NAMALWA (cell line): ENCODE measurements at places on chromosomes 6 and 20.

- DNase-seq, result no peak
Observed at GRCh38 chr6:47363736-47364135, 54.0 kb upstream of the TNFRSF21 start.

- DNase-seq, result no peak
Observed at GRCh38 chr6:875012-875411, 182.1 kb upstream of the EXOC2 start.

- DNase-seq, result no peak
Observed at GRCh38 chr6:151493161-151493803, 535 bp upstream of the CCDC170 start.

GRCh38 chr20:58498470-58499068 is 16.6 kb downstream of the APCDD1L start:
- DNase-seq, result no peak

DNA sequence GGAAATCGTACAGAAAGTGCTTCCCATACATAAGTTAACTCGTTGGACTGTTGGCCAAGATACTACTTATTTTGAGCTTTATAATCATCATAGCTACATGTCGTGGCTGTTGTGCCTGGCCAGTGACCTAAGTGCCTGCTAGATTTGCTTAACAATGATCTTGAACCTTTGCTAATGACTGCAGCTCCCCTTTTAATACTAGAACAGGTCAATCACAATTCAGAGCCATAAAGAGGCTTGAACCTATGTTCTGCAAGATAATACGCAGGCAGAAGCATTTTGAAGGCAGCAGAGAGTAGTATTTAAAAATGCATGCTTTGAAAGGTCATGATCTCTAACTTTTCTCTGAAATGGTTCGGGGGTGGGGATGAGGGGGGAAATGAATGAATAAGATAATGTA is 2.5 kb downstream of the MRS2 start:
- DNase-seq, result no peak

DNA sequence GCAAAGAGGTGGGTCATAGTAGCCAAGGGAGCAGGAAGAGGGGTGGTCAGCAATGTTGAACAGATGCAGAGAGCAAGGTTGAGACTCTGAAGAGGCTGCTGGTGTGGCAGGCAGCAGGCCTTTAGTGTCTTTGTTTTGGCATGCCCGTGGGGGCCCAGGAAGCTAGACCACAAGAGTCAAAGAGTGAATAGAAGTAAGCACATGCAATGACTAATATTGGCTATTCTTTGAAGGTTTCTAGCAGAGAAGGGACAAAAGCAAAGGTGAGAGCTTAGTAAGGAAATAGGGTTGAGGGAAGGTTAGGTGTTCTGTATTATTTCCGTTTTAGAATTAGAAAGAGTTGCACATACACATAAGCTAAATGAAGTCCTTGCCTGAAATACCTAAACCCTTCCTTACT is 18.8 kb downstream of the TDRD6 start:
- DNase-seq, result no peak

GRCh38 chr6:31401403-31401802 is 2.0 kb upstream of the MICA start:
- DNase-seq, result no peak

GRCh38 chr6:12174878-12175277 is 115.3 kb upstream of the EDN1 start:
- no peak for DNase-seq

DNA sequence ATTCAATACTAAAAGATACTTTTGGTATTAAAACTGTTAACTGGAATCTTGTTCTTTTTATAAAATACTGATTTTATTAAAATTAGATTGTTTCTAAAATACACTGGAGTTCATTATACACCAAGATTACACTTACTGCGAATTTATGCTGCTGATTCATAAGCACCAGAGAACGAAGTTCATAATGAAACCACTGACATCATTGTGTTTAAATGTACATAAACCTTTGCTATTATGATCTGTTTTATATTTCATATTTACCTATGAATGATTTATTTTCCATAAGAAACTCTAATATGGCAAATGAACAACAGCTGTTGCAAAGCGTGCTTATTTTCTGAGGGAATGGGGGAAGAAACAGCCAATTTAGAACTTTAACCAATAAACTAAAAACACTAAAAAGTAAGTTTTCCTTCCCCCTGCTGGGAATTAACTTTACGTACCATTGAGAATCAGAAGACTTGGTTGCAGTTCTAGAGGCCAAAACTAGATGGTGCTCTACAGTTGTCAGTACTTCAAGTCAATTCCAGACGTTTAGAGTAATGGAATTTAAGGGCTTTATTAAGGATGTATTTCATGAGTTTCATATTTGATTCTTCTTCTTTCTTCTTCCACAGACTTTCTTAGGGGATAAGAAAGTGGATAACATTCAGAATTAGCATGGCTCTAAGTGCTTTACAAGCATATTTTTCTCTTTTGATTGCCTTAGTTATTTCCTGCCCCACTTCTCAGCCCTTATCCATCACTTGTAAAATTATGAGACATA is 30.8 kb upstream of the COL19A1 start:
- peak; percentile 77 for DNase-seq
